ENCODE measurements at places on chromosomes 11 and 22.

- no peak for DNase-seq
Observed at GRCh38 chr11:126438691-126439090, 83.2 kb downstream of the ST3GAL4 start.

- DNase-seq, result no peak
Observed at GRCh38 chr11:46198245-46199240, 77.3 kb upstream of the PHF21A start.

- no peak for DNase-seq
Observed at GRCh38 chr11:38927993-38928392, 2330.0 kb upstream of the RAG2 start.

GRCh38 chr11:98365190-98365589, 655.6 kb upstream of the CNTN5 start:
- DNase-seq, result no peak

- DNase-seq, result no peak
Observed at GRCh38 chr22:28222052-28222451, 303.0 kb upstream of the PITPNB start.

- DNase-seq, result no peak
Observed at GRCh38 chr11:109264128-109264527, 157.9 kb upstream of the C11orf87 start.

GRCh38 chr11:62560566-62561103, 13.1 kb downstream of the EEF1G start:
- no peak for DNase-seq

GRCh38 chr11:116257883-116258282, 514.9 kb downstream of the BUD13 start:
- DNase-seq, result no peak

- DNase-seq, result no peak
Observed at GRCh38 chr22:46775850-46776826, 13.7 kb downstream of the TBC1D22A start.

DNA sequence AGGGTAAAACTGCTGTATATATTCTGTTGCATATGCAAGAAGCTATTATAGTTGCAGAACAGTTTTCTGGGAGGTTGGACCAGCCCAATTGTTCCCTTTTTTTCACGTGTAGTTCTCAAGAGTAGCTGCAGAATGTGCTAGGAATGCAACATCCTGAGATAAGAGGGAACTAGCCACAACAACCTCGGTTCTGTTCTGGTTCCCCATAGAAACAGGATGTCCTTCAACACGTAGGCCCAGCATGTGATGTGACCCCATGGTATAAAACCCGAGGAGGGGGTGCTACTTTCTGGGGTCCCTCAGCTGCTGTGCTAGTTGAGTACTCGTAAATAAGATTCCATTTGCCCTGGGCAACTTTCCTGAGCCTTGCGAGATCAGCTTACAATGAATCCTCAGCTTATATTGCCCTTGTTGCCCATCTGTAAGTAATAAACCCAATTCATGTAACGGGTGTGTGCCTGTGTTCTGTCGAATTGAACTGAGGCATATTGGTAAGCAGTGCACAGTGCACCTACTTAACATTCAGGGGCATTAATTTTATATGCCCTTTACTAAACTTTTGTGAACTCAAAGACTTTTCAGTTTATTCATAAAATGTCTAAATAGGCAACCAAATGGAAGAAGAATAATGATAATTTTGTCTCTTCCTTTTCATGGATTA, 23.0 kb upstream of the TRAF6 start:
- DNase-seq, result no peak

- no peak for DNase-seq
Observed at GRCh38 chr11:104572279-104572678, 326.0 kb downstream of the CASP12 start.

DNA sequence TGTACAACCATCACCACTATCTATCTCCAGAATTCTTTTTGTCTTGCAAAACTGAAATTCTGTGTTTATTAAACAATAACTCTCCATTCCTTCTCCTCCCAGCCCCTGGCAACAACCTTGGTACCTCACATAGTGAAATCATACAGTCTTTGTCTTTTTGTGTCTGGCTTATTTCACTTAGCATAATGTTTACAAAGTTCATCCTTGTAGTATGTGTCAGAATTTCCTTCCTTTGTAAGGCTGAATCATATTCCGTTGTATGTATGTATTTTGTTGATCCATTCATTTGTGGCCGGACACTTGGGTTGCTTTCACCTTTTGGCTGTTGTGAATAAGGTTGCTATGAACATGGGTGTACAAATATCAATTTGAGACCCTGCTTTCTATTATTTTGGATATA, 243.7 kb upstream of the TBCEL start:
- no peak for DNase-seq

DNA sequence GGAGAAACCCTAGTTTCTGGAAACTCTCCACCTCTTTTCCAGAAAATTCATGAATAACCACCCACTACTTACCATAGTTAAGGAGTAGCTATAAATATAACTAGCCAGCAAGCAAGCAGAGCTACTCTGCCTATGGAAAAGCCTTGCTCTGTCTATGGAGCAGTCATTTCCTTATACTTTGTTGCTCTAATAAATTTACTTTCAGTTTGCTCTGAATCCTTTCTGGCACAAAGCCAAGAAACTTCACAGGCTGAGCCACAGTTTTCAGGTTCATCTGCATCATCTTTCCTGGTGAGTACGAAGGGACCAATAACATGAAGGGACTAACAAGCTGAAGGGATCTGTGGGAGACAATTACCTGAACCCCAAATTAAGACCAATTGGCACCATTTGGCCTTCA, 4.6 kb downstream of the OR4C45 start:
- DNase-seq, result no peak

DNA sequence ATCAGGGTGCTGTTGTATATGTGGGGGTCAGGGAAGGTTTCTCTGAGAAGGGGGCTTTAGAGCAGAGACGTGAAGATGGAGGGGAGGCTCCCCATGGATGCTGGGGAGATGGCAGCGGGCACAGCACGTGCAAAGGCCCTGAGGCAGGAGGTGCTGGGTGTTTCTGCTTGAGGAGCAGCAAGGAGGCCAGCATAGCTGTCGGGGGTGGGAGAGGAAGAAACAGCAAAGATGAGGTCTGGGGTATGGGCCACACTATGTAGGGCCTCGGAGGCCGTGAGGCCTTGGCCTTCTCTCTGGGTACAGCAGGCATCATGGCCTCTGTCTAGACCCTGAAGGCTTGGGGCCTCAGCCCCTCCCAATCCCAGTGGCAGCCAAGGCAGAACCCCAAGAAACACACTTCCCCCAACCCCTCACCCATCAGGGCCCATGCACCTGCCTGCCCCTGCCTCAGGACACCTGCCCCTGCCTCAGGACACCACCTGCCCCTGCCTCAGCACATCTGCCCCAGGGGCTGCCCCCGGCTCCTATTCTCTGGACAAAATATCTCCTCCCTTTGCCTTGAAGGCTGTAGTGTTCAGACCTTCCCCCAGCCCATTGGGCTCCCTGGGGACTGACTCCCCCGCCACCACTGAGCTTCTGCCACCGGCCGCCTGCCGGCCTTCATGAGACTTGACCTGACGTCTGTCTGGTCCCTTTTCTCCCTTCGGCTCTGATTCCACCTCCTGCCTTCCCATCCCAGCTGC, 6.2 kb downstream of the ALDH3B1 start:
- no peak for DNase-seq

DNA sequence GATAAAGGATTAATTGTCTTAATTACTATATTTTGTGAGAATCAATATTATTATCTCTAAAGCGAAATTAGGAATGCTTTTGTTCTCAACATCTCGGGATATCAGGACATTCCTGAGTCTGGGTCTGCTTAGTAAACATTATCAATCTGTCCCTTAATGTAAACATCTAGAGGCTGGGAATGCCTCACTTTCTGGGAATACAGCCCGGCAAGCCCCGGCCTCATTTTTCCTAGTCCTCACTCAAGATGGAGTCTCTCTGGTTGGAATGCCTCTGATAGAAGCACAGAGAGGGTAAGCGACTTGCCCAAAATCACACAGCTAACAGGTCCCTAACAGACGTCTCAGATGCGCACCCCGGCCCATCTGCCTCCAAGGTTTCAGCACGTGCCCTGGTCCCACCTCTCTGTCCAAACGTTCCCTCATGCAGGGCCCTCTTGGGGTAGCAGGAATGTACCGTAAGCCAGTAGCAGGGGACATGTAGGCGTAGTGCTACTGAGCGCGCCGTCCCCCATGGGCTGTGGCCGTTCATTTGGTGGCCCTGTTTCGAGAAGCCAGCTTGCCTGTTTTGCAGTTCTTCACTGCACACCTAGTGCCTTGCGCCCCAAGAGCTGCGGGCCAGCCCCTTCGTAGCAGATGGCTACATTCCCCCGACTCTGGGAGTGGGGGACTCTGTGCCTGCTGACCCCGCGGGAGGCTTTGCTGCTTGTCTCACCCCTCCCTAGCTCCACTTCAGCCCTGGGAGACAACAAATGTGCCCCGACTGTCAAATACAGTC, 62.2 kb upstream of the FADD start:
- DNase-seq, result no peak

- no peak for DNase-seq
Observed at GRCh38 chr11:64267207-64267945, 16.0 kb downstream of the PLCB3 start.

GRCh38 chr11:96322775-96323641, 20.0 kb downstream of the MAML2 start:
- DNase-seq, result no peak

DNA sequence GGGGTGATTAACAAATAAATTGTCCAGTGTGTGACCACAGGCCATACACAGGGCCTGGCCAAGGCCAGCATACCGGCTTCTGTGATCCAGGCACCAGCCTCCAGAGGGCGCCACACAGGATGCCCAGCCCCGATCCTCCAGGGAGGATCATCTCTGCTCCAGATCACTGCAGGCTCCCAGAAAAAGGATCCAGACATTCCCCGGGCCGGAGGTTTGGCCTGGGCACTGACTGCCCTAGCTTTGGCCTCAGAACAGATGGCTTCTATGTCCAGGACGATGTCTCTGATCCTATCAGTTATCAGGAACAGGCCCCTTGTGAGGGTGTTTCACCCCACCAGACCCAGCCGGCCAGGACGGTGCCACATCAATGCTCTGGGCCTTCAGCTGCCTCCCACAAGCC, 74.5 kb upstream of the LMO1 start:
- no peak for DNase-seq

DNA sequence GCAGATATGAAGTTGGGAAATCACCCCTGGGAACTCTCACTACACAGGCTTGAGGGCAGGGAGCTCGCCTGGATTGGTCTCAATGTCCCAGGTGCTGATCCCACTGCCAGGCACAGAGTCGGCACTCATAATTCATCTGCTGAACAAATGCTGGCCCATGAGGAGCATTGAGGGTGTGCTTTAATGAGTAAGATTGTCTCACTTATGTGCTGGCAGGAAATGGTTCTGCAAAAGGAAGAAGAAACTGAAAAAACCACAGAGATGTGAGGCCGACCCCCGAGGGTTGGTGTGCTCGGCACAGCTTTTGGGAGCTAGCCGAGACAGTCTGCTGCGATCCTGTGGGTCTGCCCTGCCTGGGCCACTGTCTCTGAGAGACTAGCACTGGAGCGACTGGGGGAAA, 9.4 kb downstream of the PLAAT2 start:
- DNase-seq, result no peak

DNA sequence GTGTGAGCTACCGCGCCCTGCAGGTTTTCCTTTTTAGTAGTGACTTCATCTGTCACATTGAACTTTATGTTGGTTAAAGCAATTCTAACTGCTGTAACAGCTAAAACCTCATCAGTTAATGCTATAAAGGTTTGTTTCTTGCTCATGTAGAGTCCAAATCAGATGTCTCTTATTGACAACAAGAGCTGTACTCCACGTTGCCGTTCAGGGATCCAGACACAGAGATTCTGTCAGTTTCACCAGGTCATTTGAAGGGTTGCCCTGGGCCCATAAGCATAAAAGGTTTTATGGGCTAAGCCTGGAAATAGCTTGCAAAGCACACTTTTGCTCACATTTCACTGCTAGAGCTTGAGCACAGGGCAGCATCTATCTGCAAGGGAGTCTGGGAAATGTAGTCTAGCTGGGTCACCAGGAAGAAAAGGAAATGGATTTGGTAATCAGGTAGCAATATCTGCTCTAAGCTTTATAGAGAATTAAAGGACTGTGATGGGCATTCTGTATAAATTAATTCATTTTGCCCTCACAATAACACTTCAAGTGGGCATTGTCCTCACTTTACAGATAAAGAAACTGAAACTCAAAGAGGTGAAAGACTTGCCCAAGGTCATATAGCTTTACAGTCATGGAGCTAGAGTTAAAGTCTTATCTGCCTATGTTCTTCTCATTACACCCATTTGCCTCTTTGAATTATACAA, 25.2 kb upstream of the PTPRJ start:
- no peak for DNase-seq

DNA sequence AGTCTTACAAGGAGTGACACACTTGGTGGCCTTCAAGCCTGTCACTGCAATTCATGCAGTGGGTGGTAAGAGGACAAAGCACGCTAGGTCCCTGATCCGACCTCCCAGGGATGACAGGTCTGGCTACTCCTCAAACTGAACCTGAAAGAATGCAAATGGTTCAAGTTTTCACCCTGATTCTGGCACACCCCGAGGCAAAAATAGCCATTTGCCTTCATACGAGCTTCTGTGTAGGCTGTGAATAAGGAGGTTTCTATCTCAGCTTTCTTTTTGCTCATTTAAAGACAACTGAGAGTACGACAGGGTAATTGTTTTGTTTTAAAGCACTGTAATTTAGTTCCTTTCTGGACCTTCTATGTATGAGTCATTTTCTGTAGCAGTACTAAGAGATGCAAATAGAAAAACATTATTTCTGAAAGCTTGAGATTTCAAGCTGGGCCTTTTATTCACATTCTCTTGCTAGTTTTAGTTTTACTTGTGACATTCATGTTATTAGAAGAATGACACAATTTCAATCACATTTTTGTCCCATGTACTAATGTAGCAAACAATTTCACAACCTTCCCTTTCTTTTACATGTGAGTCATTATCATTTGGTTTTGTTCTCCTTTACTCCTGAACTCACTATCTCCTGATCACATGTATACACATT, 56.6 kb upstream of the FDX1 start:
- no peak for DNase-seq

- no peak for DNase-seq
Observed at GRCh38 chr11:73612601-73613140, 14.8 kb upstream of the FAM168A start.

GRCh38 chr11:63770763-63771162, 2.2 kb upstream of the ZFTA start:
- no peak for DNase-seq
